Activated T-helper 1 cell treated with anti-CD3 and anti-CD28 coated beads, Interleukin-12 subunit alpha, Interleukin-12 subunit beta, Interleukin-2, Interleukin-4 antibody, amounts not matched to agents 30 ng/mL and 10 ng/mL and 1 ng/mL, durations not matched to agents 14 hours and 24 hours and 36 hours (primary cell): ENCODE measurements at places on chromosomes 1 and 21. TPM values are rescaled to one million over a fixed set of nuclear protein-coding genes. Genes with fewer than 3 reads are reported as not detected.

The NOS1AP gene
- 0.10 TPM in 1 of 2 replicates, not detected in the other for total RNA-seq

The XCL1 gene
- 16.4 and 16.9 TPM in 2 replicates for total RNA-seq

- peaks cover 29% of the 10 kb centered on the region for H3K4me1 ChIP-seq
- DNase-seq = peak; percentile 9
- H3K4me3 ChIP-seq = peak overlapping the region; percentile 4
- no peak overlapping the region for H3K27ac ChIP-seq
- no peaks in the 10 kb centered on the region for H3K27me3 ChIP-seq
These were observed 37.2 kb downstream of the RIMS3 start for GRCh38 chr1:40627987-40628902.

- peak; percentile 16 for DNase-seq
- H3K27ac ChIP-seq = peak overlapping the region; percentile 72
- H3K4me1 ChIP-seq = peaks cover 68% of the 10 kb centered on the region
- H3K36me3 ChIP-seq = peaks cover 48% of the 10 kb centered on the region
- peak overlapping the region; percentile 98 for H3K4me3 ChIP-seq
- peaks cover 2% of the 10 kb centered on the region for H3K27me3 ChIP-seq
These were observed 554 bp downstream of the ZNF281 start for GRCh38 chr1:200409203-200409760.

The CLCA1 gene
- not detected in 2 replicates for total RNA-seq

The KCNT2 gene
- total RNA-seq = not detected in 2 replicates

DNA sequence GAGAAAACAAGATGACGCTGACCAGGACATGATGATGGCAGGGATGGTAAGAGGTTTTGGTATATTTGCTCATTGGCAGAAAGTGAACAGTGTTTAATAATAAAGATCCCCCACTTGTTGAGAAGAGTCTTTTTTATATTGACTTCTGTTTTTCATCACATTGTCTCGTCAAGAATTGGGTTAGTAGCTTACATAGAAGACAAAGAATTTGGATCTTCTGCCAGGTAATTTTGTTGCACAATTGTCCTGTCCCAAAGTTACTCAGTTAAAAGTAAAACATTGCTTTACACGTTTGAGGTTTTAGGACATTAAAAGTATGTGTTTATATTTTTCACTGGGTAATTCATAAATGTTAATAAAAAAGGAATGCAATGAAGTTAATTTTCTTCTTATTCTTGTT, 48.3 kb upstream of the LAMC2 start:
- H3K27me3 ChIP-seq = peaks cover 14% of the 10 kb centered on the region
- peaks cover 8% of the 10 kb centered on the region for H3K4me1 ChIP-seq
- DNase-seq = no peak
- H3K4me3 ChIP-seq = no peak overlapping the region

The PTCH2 gene
- total RNA-seq = 1.3 and 1.5 TPM in 2 replicates

DNA sequence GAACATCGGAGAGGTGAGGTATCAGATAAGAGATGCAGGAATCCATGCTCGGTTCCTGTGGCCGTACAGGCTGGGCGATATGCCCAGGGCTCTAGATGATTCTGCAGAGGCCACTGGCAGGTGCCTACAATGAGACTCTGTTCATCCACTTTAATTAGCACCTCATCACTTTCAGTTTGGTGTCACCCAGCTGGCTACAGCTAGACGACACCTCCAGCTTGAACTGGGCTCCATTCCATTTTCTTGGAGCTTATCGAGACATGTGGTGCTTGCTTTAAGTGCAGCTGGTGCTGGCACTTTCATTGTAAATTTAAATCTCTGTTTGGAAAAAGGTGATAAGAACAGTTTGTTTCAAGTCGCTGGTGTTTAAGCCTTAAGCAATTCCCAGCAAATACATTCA, 322.5 kb upstream of the ADGRL2 start:
- H3K4me3 ChIP-seq = no peak overlapping the region
- H3K4me1 ChIP-seq = no peaks in the 10 kb centered on the region
- no peak overlapping the region for H3K27ac ChIP-seq
- no peaks in the 10 kb centered on the region for H3K36me3 ChIP-seq
- no peaks in the 10 kb centered on the region for H3K27me3 ChIP-seq

DNA sequence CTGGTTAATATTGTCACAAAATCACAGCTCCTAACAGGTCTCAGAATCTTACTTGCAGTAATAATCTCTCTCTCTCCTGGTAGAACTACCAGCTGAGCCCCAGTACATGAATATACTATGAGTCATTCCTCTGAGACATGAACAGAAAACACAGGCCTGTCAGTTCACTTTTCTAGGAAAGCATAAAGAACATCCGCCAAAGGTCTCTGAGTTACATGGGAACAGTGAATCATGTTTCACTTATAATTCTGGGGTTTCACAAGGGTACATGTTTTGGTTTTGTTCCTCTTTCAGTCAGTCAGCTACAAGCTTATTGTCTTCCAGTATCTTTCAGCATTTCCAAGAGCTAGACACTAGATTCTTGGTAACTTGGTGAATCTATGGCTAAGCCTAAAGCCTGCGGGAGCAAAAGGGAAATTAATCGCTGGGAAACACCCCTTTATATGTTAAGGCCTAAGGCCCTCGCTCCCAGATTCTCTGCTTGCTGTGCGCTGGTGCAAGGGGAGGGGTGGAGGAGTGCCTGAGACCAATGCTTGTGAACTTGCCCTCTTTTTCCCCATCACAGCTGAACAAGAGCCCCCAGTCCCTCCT, 31.7 kb downstream of the IFNGR2 start:
- peak; percentile 33 for DNase-seq
- peaks cover 39% of the 10 kb centered on the region for H3K36me3 ChIP-seq
- H3K4me3 ChIP-seq = peak overlapping the region; percentile 13
- H3K27me3 ChIP-seq = peaks cover 4% of the 10 kb centered on the region
- H3K27ac ChIP-seq = peak overlapping the region; percentile 33

DNA sequence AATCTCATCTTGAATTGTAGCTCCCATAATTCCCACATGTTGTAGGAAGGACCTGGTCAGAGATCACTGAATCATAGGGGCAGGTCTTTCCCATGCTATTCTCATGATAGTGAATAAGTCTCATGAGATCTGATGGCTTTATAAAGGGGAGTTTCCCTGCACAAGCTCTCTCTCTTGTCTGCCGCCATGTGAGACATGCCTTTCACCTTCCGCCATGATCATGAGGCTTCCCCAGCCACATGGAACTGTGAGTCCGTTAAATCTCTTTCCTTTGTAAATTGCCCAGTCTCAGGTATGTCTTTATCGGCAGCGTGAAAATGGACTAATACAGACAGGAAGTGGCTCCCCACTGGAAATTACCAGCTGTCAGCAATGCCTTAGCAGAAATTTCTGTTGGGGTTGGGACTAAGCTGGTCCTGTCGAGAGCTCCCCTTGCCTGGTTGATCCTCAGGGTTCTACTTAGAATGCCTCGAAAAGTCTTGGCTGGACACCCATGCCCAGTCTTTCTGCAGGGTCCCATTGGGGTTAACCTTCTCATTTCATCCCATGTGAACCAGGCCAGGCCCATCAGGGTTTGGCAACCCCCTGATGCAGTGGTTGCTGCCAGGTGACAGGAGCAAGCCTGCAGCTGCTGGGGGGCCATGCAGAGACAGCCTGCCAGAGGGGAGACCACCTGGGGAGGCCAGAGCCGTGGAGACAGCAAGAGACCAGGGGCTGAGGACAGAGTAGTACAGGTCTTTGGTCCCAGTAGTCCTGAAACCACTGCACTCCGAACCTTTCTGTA, 2.8 kb upstream of the ABCG1 start:
- peaks cover 3% of the 10 kb centered on the region for H3K36me3 ChIP-seq
- H3K27ac ChIP-seq = no peak overlapping the region
- H3K4me1 ChIP-seq = peaks cover 11% of the 10 kb centered on the region
- H3K4me3 ChIP-seq = no peak overlapping the region
- H3K27me3 ChIP-seq = peaks cover 6% of the 10 kb centered on the region

The OXCT2 gene
- 1.6 and 1.7 TPM in 2 replicates for total RNA-seq

GRCh38 chr1:230958370-230958769, 20.3 kb downstream of the TTC13 start:
- H3K27ac ChIP-seq = no peak overlapping the region
- peaks cover 7% of the 10 kb centered on the region for H3K4me1 ChIP-seq
- H3K36me3 ChIP-seq = peaks cover 21% of the 10 kb centered on the region
- no peak overlapping the region for H3K4me3 ChIP-seq
- H3K27me3 ChIP-seq = no peaks in the 10 kb centered on the region
- DNase-seq = no peak
